DND-41 (cell line): ENCODE measurements at places on chromosomes 11 and 22.

- no peak for DNase-seq
These were observed 1.3 kb upstream of the LIMK2 start for GRCh38 chr22:31210556-31211421.

- no peak for DNase-seq
These were observed 15.7 kb downstream of the TESMIN start for GRCh38 chr11:68735646-68736045.

GRCh38 chr11:122556605-122557004, 98.9 kb upstream of the UBASH3B start:
- no peak for DNase-seq

DNA sequence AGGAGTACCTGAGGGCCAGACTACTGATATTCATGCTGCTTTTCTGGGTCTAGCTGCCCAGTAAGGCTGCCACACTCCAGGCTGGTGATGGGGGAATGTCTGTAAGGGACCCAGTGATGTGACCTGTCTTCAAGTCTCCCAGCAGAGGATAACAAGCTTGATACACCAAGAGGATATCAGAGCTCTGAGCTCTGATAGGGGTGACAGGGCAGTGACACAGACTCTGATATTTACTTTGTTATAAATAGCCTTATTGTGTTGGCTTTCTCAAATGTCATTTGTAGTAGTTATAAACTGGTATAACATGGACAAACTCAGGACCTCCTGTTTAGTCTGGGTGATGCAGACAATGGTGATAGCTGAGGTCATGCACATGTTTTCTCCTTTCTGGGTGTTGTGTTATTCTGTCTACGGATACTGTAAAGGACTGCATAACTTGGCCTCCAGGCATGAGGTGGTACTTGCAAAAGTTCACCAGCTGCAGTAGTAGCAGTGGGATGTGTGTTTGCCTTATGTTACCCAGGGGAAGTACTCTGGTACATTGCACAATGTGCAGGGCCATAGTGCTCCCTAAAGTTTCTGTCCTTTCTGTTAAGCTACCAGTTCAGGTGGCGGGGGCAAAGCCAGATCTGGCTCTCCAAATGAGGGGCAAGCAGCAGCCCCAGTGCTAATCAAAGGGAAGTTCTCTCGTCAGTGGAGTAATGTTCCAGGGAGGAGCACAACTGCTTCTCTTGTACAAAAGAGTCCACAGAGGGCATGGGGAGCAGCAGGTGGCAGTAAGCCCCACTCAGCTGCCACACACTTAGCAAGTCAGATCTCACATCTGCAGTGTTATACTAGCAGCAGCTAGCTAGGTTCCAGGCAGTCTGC, 812.2 kb downstream of the JRKL start:
- no peak for DNase-seq

DNA sequence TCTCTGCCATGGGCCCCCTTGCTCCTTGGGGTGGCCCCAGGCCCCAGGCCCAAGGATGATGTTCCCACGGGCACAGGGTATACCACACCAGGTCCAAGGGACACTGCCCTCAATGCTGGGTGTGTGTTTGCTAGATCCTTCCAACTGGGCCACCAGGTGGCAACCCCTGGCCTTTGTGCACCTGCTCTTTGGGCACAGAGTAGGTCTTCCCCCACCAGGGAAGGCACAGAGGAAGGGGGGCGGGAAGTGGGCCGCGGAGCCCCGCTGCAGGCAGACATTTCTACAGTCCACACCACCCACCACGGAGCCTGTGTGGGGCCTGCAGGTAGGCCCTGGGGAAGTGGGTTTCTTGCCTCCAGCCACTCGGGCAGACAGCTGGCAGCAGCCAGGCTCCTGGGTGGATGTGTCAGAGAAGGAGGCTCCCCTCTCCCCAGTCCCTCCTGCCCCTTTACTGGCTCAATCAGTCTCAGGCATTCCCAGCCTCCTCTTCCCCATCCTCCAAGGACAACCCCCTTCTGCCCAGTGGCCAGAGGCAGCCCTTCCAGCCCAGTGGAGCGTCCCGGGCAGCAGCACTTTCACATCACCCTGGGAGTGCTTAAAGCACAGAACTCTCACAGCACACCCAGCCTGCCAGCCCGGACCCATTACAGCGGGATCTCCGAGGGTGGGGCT, 21.6 kb downstream of the MAFF start:
- DNase-seq, result peak; percentile 21

DNA sequence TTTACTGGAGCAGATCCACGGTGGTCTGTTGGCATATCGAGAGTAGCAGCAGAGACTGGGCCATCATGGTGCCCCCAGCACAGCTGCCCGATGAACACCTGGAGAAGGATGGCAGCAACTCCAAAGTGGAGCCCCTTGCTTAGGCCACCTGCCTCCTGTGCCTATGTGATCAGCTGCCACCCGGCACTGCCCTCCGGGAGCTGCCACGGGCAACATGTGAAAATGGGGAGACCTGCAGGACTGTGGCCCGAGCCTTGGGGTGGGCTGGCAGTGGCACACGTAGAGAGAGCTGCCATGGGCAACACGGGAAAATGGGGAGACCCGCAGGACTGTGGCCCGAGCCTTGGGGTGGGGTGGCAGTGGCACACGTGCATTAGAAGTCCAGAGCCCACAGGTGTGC, 3.1 kb downstream of the FXYD2 start:
- no peak for DNase-seq

DNA sequence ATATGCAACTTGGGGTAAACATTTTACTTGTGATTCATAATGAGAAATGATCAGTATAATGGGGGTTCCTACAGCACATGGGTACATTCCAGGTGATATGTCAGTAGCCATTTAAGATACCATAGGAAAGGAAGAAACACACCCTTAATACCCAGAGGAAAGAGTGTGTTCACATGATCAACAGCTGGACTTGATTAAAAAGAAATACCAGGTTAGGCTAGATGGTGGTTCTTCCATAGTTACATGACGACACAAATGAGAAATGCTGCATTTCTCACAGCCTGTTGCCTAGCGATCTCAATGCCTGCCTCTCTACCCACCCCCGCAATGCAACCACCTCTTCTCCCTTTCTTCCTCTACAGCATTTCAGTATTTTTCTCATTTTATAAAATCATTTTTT, 96.8 kb downstream of the TTC28 start:
- no peak for DNase-seq

DNA sequence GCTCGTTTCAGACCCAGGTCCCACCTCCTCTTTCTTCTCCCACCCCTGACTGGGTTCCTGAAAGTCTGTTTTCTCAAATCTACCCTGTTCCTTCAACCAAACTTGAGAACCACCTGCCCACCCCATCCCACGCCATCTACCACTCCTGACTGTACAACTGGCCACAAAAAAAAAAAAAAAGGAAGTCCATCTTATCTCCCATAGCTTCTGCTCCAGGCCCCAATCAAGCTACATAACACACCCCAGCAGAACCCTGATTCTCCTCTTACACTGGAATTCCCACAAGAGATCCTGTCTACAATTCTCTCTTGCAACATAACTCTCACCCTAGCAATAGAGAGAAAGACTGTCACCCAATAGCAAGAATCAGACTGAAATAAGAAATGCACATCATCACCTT, 39.2 kb upstream of the CHST1 start:
- DNase-seq, result no peak

DNA sequence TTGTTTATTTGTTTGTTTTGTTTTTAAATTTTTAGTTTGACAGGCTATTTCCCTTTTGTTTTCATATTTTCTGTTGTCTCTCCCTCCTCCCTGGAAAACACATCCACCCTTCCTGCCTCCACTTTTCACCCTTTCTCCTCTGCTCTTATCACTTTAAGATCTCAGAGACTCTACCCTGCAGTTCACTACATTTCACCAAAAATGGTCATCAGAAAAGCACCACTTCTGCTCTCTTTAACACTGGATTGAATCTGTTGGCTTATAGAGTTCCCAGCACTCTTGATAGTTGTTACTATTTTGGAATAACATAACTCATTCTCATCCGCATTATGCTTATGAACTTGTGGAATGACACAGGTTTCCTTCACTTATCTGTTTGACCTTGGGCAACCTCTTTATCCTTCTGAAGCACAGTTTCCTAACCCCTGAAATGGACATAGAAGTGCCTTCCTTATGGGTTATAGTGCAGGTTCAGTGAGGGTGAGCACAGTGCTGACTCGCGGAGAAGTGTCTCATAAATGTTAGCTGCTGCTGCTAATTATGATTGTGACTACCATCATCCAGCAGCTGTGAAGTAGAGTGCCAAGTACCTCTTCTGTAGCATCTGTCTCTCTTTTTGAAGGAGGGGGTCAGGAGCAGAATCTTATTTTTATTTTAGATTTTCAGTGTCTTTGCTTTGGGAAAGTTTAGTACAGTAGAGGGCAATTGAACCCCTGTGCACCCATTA, 15.0 kb downstream of the TEAD1 start:
- no peak for DNase-seq

DNA sequence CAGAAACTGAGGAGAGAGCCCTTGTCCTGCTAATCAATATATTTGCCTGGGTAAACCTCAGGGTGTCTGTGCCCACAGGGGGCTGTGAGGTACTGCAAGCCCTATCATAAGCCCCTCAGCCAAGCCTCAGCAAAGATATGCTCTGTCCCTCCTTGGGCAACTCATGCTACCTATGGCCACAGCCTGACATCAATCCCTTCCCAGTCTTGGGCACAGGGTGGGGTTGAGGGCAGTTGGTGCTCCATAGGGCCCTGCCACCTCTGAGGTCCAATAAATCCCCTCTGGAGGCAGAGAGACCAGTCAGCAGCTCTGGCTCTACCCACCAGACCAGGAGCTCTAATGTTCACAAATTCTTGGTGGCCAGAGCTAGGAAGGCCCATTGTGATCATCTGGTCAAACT, 23.8 kb downstream of the TPBGL start:
- no peak for DNase-seq

DNA sequence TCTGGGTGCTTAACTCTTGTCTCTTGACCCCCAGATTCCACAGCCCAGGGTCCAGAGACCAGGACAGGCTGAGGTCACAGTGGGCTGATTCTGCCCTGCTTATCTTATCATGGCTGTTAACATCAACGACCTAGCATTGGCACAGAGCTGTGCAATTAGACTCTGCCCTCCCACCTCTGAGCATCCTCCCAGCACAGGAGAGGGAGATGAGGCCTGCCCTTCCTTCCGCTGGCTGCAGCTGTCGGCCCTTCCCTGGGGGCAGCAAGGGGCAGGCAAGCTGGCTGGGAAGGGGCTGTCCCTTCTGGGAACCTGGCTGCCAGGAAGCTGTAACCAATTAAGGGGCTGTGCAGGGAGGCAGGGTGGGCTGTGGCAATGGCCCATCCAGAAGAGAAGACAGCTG, 22.5 kb downstream of the LRRC10B start:
- no peak for DNase-seq

DNA sequence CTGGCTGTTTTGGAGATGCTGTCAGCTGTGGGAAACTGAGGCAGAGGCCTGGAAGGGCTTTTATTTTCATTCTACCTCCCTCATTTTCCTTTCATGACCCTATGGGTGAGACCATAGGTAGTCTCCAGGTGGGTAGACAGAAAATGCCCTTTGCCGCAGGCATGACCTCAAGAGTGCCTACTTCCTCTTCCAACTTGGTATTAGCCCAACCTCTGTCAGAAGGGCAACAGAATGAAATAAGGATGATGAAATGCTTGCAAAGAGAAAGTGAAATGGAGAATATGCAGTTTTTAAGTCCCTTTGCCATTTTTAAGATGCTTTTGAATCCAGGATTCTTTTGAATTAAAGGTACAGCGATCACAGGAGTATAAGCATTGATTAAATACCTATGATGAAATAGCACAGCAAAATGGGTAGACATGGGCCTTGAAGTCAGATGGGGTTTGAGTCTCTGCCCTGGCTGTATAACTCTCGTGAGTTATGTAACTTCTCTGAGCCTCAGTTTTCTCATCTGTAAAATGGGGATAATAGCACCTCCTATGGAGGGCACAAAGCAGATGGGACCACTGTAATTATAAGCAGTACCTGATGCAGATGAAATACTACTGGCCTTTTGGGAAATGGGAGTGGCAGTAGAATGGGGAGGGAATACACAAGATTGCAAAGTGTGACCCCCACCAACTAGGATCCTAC, 3.7 kb downstream of the ASPHD2 start:
- DNase-seq, result no peak

- DNase-seq, result no peak
These were observed 61.9 kb downstream of the CYB5R2 start for GRCh38 chr11:7611411-7611810.

DNA sequence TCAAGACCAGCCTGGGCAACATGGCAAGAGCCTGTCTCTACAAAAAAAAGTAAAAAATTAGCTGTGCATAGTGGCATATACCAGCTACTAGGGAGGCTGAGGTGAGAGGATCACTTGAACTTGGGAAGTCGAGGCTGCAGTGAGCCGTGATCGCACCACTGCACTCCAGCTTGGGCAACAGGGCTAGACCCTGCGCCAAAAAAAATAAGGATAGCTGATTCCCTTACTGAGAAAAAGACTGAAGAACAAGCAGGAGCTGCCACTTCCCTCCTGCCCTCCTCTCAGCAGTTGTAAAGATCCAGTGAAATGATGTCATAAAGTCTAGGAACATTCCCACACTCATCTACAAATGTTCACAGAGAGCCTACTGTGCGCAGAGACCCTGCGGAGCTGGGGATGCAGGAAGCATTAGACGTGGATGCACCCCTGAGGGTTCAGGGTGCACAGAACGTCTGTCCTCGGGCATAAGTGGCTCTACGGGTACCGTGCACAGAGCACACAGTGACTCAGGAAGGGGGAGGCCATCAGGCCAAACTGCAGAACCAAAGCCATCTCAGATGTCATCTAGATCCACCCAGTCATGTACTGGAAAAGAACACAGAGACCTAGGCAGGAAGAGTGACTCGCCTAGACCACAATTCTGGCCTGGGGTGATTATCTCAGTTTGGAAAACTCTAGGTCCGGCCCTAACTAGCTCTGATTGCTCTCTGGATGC, 11.7 kb downstream of the SEC14L2 start:
- DNase-seq, result no peak

GRCh38 chr11:20032127-20032526, 128.1 kb downstream of the DBX1 start:
- DNase-seq, result no peak

DNA sequence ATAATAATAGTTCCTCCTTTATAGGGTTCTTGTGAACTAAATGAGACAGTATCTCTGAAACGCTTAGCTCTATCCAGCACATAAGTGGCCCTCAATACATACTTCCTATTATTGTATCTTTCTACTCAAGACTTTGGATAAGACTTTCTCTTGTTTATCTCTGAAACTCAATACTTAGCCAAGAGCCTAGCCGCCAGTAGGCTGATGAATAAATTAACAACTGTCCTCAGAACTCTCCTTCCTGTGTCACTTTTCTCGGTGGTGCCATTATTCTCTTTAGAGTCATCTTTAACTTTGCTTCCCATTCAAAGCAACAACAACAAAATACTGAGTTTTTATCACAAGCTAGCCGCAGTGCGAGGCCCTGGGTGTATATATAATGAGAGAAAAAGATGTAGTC, 86.9 kb downstream of the FAM83F start:
- no peak for DNase-seq

DNA sequence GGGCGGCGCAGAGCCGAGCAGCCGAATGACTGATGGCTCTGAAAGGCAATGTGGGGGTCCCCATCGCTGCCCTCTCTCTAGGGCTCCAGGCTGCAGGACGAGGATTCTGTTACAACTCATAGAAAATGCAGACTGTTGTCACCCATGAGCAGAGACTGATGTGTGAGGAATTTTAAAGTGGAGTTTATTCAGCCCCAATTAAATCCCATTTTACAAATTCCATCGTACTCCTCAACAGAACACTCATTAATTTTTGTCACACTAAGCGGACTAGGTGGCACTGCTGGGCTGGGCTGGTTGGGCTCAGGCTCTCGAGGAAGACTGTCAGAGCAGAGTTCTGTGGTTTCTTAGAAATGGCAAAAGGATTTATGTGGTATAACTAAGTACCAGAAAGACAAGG, 102.6 kb upstream of the SPON1 start:
- no peak for DNase-seq

- DNase-seq, result no peak
These were observed 96.8 kb downstream of the BDNF start for GRCh38 chr11:27603376-27603990.

GRCh38 chr22:43889201-43889859, 2.5 kb downstream of the PNPLA5 start:
- no peak for DNase-seq
